GM23248 (cell line): ENCODE measurements at places on chromosomes 11 and 22. TPM values are rescaled to one million over a fixed set of nuclear protein-coding genes. Genes with fewer than 3 reads are reported as not detected.
A peak's percentile ranks its signal among the peaks of the same experiment; 100 is the strongest.

OR51B5 gene
- not detected in 2 replicates for total RNA-seq

GAS2L1 gene
- total RNA-seq: 23.7 and 26.3 TPM in 2 replicates

LRP5 gene
- 3.0 and 4.3 TPM in 2 replicates for total RNA-seq

RASSF10 gene
- not detected in 2 replicates for total RNA-seq

RTN4RL2 gene
- 0.32 TPM in 1 of 2 replicates, not detected in the other for total RNA-seq

- H3K36me3 ChIP-seq: no peaks in the 10 kb centered on the region
- H3K27ac ChIP-seq: no peak overlapping the region
- no peaks in the 10 kb centered on the region for H3K4me1 ChIP-seq
- no peaks in the 10 kb centered on the region for H3K27me3 ChIP-seq
- DNase-seq: no peak
Measured at GRCh38 chr11:46905806-46906205, 12.5 kb downstream of the LRP4 start.

- H3K27ac ChIP-seq: peak overlapping the region; percentile 51
- H3K36me3 ChIP-seq: no peaks in the 10 kb centered on the region
- peaks cover 49% of the 10 kb centered on the region for H3K4me1 ChIP-seq
Measured at GRCh38 chr11:73333640-73334383, 25.7 kb downstream of the ARHGEF17 start.
